Activated CD4-positive, alpha-beta T cell treated with anti-CD3 and anti-CD28 coated beads for 48 hours (primary cell): ENCODE measurements at places on chromosomes 1 and 21.

DNA sequence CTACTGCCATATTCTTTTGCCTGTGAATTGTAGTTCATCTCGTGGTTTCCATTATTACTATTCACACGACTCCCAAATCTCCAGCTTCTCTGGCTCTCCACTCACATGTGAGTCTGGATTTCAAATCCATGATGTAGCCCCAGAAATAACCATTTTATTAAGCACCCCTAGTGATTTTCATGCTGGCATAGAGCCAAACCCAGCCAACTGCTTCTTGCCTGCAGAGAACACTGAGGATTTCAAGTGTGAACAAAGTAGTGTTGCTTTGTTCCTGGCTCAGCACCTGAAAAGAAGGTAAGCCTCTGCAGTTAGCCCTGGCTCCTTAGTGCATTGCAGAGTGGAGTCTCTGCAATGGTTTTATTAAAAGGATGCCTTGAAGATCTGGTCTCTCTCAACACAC, 25.9 kb downstream of the UTP25 start:
- no peak for DNase-seq

DNA sequence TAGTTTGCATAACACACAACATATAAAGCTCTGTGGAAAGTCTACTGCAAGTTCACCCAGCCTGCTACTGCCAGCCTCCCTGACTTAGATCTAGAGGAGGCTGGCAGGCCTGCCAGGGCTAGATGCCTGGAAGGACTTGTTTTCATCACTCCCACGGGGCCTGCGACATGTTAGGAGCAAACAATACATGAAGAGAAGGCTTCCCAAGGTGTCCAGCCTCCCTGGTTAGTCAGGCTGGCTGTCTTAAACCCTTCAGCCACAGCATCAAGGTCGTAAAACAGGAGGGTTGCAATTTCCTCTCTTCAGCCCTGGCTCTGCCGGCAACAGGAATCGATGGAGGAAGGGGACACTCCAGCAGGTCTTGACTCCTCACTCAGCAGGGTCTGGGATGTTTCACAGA, 104.5 kb downstream of the NGF start:
- no peak for DNase-seq

DNA sequence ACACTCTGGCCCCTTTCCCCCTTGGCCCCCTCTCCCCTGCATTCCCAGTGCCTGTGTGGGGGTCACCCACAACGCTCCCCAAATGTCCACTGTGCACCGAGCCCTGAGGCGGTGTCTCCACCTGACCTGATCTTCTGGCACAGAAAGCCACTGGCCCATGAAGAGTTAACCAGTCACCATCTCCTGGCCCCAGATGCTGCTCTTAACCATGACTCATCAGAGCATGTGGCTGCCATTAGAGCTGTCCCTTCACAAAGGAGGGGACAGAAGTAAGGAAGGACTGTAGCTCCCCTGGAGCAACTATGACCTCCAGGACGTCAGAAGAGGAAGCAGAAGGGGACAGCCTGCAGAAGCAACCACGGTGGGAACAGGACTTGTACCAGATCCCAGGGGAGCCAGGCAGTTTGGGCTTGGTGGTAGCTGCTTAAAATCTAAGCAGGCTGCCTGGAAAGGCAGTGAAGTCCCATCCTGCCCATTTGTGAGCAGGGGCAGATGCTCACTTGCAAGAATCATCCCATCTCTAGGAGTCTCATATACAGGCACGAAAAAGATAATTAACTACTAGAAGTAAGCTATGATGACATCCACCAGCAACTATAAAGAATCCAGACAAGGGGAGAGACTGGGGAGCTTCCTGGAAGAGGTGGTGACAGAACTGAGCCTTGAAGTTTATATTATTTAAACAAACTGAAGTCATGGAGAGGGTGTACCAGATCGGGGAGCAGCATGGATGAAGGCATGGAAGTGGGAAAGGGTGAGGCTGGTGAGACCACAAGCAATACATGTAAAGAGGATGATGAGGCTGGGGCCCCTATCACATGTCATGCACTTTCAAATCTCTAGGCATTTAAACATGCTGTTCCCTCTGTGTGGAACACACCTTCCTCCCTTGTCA, 1.1 kb upstream of the TTC39A start:
- DNase-seq, result no peak

DNA sequence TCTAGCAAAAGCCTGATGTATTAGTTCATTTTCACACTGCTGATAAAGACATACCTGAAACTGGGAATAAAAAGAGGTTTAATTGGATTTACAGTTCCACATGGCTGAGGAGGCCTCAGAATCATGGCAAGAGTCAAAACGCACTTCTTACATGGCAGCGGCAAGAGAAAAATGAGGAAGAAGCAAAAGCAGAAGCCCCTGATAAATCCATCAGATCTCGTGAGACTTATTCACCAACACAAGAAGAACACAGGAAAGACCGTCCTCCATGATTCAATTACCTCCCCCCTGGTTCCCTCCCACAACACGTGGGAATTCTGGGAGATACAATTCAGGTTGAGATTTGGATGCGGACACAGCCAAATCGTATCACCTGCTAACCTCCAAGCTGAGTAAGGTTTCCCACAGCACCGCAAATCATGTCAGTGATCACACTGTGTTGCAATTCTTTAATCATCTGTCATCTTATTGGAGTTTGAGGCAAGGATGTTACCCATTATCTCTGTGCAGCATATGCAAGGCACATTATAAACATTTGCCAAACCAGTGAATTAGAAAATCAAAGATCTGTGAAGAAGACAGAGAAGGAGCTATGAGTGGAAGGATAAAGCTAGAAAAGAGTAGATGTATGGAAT, 128.5 kb downstream of the ZNF281 start:
- no peak for DNase-seq

DNA sequence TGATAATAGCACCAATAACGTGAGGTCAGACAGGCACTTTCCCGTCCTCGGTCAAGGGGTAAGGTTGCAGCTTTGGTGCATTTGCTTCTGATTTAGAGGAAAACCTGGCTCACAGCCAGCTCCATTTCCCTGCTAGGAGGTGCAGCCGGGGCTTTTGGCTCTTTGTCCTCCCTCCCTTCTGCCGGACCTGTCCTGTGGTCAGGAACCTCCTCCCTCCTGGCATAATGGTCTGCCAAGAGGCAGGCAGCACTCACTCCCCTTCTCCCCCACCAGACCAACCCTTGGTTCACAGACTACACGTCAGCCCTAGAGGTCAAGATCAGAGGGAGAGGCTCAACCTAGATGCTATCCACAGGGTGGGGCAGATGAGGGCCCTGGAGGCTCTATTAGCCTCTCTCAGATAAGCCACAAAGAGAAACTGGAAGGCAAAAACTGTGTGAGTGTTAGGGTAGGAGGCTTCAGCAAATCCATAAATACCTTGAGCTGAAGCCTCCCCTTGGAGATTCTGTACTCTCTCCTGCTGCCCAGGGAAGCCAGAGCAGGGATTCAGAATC, 64.8 kb downstream of the PLXNA2 start:
- no peak for DNase-seq

GRCh38 chr1:248852481-248853405, 6.1 kb downstream of the ZNF692 start:
- DNase-seq, result no peak

- no peak for DNase-seq
Measured at GRCh38 chr1:96633695-96634094, 87.9 kb upstream of the PTBP2 start.

DNA sequence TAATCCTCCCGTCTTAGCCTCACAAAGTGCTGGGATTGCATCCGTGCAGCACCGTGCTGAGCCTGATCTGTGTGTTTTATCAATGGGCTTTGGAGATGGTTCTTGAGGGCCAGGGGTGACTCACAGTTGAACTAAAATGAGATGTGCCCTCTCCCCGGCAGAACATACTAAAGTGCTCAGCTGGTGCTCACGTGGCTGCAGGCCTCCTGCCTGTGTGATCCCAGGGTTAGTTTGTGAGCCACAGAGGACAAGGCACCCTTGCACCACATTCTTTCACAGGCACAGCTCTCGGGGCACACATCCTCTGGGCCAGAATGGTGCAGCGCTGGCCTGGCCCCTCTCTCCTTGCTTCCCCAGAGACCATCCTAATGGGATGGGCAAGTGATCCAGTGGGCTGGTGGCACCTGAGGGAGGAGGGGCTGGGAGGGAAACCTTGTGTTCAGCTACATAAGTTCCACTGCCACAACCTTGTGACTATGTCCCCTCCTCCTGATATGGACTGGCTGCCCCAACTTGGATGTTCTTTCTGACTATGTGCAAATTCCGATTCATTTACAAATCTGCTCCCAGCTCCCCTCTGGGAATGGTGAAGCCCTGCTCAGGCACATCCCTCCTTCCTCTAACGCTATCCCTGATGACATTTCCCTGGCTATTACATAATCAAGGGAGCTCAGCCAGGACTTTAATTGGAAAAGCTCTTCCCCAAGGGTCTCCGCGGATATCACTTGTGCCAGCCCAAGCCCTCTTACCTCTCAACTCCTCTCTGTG, 197.0 kb upstream of the EDN2 start:
- DNase-seq, result no peak

DNA sequence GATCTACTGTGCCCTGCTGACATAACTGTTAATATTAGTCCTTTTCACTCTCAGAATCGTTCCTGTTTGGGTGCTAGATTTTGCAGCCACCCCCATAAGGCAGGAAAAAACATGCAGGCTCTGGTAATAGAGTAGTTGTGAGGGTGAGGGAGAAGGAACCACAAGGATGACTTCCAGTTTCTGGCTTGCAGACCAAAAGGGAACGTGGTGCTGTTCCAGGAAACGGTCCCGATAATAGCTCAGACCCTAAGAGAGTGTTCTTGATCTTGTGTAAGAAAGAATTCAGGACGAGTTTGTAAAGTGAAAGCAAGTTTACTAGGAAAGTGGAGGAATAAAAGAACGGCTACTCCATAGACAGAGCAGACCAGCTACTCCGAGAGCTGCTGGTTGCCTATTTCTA, 50.7 kb upstream of the RHOU start:
- no peak for DNase-seq

GRCh38 chr1:34885405-34886247, 26.1 kb upstream of the SMIM12 start:
- peak; percentile 79 for DNase-seq

DNA sequence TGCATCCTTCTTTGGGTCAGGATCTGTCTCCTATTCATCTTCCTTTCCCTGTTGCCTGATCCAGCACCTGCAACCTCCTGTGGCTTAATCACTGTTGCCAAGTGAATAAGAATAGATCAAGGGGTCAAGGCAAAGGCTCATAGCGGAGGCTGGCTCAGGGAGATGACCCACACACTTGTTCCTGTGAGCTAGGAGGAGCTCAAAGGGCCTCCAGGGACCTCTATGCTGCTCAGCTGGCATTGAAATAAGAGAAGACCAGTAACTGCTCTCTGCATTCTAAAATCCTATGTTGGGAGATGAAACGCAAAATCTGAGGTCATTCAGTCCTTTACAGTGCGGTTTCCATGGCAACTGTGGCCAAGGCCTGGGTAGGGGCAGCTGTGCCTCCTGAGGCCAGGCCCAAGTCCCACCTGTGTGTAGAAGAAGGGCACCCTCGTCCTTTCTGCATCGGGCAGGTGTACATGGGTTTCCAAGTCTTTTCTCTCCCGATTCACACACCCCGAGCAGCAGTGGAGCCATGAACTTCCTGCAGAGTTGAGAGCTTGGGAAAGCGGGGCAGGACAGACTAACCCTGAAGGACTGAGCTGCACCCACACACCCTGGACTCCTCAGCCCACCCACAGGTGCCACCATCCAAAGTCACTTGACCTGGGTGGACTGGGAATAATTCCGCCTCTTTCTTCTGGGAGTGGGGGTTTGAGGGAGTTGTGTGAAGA, 27.8 kb upstream of the STUM start:
- no peak for DNase-seq

DNA sequence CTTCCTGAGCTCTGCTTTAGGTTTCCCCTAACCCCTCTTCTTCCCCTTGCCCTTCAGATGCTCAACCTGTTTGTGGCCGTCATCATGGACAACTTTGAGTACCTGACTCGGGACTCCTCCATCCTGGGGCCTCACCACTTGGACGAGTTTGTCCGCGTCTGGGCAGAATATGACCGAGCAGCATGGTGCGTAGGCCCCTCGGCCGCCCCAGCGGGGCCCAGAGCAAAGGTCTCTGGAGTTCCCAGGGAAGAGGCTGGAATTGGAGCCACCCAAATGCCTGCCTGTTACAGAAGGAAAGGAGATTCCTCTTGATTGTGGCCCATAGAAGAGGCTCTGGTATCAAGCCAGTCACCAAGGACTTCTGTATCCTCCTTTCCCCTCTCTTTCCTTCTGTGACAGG, 285.5 kb downstream of the ZNF648 start:
- no peak for DNase-seq

DNA sequence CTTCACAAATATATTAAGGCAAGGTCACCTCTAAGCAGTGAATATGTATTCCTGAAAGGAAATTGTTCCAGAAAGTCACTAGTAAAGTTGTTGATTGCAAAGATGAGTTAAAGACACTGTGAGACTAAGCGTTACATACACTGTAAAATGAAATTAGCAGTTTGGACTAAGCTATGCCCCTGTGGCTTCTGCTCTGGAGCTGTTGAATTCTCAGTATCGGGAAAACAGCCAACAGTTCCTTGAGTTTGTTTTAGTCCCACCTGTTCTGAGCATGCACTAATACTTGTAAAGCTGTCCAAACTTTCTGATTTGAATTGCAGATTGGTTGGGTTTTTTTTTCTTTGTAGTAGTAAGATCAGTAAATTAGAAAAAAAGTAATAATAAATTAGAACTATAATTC, 21.0 kb downstream of the ANGPTL1 start:
- no peak for DNase-seq

GRCh38 chr1:55466373-55466772, 251.2 kb upstream of the USP24 start:
- no peak for DNase-seq
